GM03348 (cell line): ENCODE measurements at places on chromosomes 7 and 10.

DNA sequence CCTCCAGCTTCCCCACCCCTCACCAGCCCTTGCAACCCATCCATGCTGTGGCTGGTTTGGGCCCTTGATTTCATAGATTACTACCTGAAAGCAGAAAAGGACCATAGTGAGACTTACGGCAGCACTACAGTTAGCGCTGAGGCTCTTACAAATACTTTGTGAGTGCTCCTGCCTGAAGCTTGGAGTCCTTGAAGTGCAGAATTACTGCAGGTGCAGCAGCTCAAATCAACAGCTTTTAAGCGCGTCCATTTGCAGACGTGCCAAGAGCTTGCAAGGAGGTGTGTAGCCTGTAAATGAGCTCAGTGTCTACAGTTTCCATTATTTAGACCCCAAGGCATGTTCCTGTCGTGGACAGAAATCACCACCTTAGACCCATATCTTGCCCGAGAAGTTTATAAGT, 103.0 kb downstream of the CELF2 start:
- no peak for DNase-seq

DNA sequence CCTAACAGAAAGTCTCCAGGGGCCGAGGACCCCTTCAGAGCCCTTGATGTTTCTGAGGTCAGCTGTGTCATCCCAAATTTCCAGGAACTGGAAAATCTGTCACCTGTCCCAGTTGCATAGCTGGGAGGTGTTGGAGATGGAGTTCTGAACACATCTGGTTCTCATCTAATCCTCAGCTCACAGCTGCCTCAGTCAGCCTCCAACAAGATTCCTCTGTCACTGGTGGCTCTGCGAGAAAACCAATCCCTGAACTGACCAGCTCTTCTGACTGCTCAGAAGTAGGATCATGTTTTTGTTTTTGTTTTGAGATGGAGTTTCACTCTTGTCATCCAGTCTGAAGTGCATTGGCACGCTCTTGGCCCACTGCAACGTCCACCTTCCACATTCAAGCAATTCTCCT, 37.6 kb upstream of the MYL10 start:
- DNase-seq = no peak

GRCh38 chr7:43937444-43937843, 11.2 kb downstream of the UBE2D4 start:
- no peak for DNase-seq

- DNase-seq = no peak
Measured at GRCh38 chr7:8783229-8783628, 349.8 kb downstream of the NXPH1 start.

DNA sequence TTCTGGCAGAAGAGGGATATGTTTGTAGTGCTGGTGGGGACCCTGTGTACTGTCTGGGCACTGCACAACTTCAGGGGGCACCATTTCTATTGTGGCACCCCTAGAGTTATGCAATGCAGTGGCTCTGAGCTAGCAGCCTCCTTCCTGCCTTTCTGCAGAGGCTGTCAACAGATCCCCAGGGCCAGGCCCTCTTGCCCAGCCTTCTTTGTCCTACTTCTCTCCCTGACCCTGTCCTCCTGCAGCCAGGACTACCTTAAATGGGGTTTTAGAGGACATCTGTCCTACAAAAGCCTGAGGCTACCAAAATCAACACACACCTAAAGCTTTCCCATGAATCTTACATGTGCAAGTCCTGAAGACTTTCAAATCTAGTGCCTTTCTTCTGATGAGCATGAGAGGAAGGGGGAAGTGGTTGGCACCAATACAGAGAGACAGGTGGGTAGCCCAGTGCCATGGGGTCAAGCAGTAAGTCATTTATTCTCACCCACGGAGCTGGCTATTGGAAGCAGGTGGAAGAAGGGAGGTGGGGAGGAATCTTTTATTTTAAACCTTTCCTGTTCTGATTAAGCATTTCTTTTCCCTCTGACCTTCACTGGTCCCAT, 2.4 kb downstream of the SPOCK2 start:
- peak; percentile 2 for DNase-seq

DNA sequence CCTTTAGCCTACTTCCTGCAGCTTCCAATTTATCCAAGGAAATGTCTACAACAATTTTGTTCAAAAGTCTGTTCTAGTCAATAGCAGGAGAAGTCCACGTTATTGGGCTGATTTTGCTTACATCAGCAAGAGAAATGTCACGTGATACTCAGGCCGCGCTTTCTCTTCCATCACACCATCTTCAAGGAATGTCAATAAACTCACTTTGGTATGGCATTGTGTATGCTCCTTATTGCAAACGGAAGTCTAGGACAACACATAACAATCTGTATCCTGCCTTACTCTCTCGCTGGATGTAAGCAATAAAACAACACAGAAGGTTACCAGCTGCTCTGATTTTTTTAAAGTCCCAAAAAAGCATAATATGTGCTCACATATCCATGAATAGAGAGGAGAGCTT, 17.1 kb upstream of the STK17A start:
- DNase-seq = peak; percentile 37

DNA sequence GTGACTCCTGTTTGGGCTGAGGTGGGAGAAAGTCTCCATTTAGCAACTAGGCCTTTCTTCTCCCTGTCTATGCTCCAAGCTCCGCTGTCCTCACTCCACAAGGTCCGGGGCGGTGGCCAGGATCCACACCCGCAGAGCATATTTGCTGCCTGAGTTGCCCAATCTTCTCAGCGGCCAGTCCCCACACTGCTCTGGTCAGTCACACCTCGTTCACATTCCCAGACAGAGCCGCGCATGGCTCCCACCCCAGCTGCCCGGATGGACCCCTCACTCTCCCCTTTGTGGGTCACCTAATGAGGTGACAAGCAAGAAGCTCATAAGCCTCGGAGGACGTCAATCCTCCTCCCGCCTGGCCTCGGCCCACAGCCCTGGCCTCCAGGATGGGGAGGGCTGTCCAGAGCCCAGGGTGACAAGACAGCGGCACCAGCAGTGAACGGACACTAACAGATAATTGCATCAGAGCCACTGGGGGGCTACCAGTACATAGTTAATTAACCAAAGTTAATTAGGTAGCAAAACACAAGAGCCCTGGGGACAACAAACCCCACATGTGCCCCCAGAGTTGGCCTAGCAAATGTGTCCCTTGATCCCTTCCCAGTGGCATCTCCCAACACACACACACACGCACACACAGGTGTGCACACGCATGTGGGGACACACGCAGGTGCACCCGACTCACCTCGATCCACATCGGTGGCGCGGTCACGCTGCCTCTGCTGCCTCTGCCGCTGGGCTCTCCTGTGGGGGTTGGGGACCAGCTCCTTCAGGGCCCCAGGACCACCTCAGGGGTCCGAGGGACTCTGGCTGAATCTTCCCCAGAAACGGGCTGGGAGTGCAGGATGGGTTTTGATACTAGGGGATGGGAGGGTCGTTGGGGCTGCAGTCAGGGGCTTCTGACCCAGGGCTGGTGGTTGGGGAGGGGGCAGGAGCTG, 11.8 kb downstream of the EPHA1 start:
- no peak for DNase-seq

- DNase-seq = no peak
Measured at GRCh38 chr10:7245505-7245904, 165.3 kb downstream of the SFMBT2 start.

GRCh38 chr10:21510241-21511094, 15.0 kb downstream of the SKIDA1 start:
- no peak for DNase-seq

DNA sequence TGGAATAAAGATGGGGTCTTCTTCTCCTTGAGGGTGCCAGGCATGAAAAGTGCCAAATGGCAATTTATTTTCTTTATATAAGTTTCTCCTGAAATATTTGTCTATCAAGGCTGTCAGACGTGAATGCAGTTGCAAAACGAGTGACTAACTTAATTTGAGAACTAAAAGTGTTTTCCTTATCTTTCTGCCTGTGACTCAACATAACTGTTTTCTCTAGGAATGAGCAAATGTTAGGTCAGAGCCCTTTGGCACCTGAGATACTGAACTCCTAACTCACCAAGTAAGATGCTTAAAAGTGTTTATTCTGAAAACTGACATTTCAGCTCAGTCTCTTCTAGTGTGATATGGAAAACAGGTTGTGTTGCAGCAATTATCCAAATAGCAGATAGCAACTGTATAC, 197.0 kb downstream of the STK31 start:
- DNase-seq = no peak

GRCh38 chr7:4267341-4268039, 414.6 kb upstream of the FOXK1 start:
- DNase-seq = no peak

DNA sequence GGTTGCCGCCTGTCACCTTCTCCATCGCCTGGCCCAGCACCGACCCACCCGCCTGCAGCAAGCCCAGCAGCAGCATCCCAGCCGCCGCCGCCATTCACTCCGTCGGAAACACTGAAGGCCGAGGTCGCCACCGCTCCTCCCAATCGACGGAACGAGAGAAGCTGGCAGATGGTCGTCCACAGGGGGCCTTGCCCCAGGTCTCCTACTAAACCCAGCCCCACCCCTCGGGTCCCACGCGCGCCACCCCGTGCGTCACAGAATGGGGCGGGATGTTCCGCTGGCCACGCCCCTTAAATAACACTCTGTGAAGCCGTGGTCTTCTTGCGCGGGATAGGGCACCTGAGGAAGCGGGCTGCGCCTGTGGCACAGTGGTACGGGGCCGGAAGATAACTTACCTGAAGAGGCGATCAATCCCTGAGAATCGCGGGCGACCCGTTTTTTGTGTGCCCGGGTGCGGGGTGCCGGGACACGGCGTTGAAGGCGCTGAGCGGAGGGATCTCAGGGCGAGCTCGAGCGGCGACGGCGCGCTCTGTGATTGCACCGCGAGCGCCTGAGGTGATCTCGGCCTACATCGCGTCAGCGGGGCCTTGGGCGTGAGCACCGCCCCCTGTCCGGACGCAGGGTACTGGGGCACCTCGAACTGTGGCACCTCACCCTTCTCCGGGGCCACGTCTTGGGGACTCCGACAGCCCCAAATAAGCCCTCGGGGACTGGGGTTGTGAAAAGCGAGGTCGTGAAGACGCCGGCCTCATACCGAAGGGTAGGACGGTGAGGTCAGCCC, at the start of gene CYP51A1:
CYP51A1 (minus strand) TSS at position 207 of the 781 bp plus-strand sequence; CDS start at position 94, 113 bp downstream.
- DNase-seq = peak; percentile 95

DNA sequence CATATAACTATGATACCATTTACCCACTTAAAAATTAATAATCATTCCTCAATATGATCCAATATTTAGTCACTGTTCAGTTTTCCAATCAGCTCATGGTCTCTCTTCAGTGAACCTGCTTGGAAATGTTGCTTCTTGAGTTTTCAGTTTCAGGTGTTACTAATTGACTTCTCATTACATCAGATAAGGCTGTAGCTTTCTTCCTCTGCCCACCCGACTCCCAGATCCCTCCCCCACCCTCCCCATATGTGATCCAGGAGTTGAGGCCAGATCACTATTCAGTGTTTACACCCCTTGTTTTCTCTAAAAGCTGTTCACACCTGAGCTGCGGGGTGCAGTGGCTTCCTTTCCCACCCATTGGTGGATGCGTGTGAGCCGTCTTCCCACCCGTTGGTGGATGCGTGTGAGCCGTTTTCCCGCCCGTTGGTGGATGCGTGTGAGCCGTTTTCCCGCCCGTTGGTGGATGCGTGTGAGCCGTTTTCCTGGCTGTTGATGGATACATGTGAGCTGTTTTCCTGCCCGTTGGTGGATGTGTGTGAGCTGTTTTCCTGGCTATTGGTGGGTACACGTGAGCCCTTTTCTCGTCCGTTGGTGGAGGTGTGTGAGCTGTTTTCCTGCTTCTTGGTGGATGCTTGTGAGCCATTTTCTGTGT, 3.2 kb upstream of the MTG1 start:
- no peak for DNase-seq

DNA sequence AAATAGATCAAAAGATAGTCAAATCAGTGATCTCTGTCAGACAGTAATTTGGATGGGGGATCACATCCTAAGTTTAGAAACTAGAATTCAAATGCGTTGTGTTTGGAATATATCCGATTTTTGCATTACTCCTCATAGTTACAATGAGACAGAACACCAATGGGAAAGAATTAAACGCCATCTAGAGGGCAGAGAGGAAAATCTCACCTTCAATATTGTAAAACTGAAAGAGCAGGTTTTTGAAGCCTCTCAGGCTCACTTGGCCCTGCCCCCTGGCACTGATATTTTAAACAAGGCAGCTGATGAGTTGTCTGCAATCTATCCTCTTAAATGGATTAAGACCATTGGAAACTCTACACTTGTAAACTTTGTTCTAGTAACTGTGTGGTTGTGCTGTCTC, 17.7 kb downstream of the FRG2B start:
- peak; percentile 57 for DNase-seq

- DNase-seq = no peak
Measured at GRCh38 chr10:72943498-72944234, 10.9 kb downstream of the PLA2G12B start.

DNA sequence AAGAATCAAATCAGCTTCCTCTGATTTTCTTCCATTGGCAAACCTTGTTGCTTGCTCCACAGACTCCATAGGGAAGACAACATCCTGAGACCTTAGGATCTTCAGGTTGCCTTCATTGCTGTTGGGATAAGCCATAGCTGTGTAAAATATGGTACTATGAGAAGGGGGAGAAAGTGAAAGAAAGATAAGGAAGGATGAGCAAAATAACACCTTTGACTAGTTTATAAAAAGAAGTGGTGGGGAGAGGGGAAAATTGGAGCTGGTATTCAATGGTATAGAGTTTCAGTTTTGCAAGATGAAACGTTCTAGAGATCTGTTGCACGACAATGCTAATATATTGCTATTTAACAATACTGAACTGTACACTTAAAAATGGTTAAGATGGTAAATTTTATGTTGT, 180.4 kb upstream of the PHYHIPL start:
- DNase-seq = no peak

DNA sequence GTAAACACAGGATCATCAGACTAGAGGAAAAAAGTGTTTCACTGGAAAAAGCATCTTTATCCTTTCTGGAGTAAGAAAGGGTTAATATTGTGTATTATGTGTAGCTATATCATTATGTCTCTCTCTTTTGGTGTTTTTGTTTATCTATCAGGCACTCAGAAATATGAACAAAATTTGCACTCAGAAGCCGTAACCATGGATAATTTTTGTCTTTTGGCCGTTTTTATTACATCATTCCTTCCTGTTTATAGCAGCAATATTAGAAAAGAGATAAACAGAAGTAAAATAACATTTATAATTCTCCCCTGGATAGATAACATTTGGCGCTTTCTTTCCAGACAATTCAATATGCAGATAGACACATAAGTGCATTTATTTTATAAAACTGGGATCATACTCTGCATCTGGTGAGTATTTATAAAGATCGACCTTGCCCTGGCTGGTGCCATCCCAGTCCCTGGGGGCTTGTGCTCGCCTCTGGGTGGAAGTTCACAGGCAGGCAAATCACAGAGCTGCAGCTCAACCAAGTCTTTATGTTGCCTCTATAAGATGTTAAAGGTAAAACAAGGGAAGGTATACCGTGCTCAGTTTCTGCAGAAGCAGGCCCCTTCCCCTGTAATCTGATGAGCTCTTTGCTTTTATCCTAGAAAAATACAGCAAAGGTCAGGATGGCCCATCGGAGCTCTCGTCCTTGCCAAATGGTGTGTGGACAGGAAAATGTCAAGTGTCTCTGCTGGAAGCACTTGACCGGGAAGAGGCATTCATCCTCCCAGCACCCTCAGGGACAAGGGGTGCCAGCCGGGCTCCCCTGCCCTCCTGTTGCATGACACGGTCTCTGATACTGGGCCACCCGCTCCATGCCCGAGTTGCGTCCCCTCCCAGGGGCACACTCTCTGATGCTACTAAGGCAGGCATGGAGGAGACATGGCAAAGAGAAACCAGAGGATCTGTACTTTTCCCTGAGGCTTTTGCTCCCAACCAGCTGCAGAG, 43.9 kb downstream of the PYROXD2 start:
- DNase-seq = no peak

GRCh38 chr7:151316896-151317295, 24.7 kb upstream of the NUB1 start:
- DNase-seq = no peak

- no peak for DNase-seq
Measured at GRCh38 chr10:105189463-105189800, 548.3 kb downstream of the SORCS3 start.
